ENCODE measurements at places on chromosomes 2 and 18. TPM values are rescaled to one million over a fixed set of nuclear protein-coding genes. Genes with fewer than 3 reads are reported as not detected.

DNA sequence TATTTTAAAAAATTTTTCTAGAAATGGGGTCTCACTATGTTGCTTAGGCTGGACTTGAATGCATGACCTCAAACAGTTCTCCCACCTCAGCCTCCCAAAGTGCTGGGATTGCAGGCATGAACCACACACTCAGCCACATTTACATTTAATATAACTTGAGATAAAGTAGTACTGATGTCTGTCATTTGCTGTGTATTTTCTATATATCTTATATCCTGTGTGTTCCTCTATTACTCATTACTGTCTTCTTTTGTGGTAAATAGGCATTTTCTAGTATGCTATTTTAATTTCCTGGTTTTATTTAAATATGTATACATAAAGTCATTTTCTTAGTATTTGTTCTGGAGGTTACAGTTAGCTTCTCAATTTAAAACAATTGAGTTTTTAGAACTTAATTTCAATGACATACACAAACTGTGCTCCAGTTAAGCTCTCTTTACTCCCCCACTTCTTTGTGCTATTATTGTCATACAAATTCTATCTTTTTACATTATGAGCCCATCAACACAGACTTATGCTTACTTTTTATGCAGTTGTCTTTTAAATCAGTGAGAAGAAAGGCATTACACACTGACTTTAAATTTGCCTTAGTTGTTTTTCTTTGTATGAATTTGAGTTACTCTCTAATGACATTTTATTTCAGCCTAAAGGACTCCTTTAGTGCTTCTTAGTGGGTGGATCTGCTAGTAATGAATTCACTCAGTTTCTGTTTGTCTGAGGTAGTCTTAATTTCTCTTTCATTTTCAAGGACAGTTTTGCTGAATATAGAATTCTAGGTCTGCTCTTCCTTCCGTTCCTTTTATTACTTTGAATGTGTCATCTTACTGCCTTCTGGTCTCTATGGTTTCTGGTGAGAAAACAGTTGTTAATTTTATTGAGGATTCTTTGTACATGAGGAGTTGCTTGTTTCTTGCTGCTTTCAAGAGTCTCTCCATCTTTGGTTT lies 6.2 kb upstream of the INPP4A start:
- no peak overlapping the region for H3K27ac ChIP-seq
- H3K4me3 ChIP-seq, result no peak overlapping the region
- no peak for DNase-seq
- no peaks in the 10 kb centered on the region for H3K36me3 ChIP-seq
- peaks cover 7% of the 10 kb centered on the region for H3K27me3 ChIP-seq

VAMP5 gene
- total RNA-seq, result 27.8 TPM

DNA sequence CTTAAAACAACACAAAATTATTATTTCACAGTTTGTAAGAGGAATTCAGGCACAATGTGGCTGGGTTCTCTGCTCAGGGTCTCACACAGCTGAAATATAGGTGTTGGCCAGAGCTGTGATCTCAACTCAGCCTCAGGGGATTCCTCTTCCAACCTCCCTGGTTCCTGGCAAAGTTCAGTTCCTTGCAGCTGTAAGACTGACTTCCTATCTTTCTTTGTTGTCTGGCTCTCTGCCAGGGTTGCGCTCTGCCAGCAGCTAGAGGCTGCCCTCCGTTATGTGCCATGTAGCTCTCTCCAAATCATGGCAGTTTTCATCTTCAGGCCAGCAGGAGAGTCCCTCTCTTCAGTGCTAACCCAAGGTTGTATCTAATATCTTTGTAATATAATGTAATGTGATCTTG lies 272.5 kb upstream of the KCNJ3 start:
- no peaks in the 10 kb centered on the region for H3K27me3 ChIP-seq
- no peaks in the 10 kb centered on the region for H3K4me1 ChIP-seq
- H3K4me3 ChIP-seq, result no peak overlapping the region
- H3K27ac ChIP-seq, result no peak overlapping the region
- no peaks in the 10 kb centered on the region for H3K36me3 ChIP-seq

GRCh38 chr2:50943791-50944190 lies 88.1 kb downstream of the NRXN1 start:
- no peaks in the 10 kb centered on the region for H3K4me1 ChIP-seq
- no peaks in the 10 kb centered on the region for H3K27me3 ChIP-seq
- DNase-seq, result no peak
- H3K27ac ChIP-seq, result no peak overlapping the region
- H3K36me3 ChIP-seq, result no peaks in the 10 kb centered on the region

DNA sequence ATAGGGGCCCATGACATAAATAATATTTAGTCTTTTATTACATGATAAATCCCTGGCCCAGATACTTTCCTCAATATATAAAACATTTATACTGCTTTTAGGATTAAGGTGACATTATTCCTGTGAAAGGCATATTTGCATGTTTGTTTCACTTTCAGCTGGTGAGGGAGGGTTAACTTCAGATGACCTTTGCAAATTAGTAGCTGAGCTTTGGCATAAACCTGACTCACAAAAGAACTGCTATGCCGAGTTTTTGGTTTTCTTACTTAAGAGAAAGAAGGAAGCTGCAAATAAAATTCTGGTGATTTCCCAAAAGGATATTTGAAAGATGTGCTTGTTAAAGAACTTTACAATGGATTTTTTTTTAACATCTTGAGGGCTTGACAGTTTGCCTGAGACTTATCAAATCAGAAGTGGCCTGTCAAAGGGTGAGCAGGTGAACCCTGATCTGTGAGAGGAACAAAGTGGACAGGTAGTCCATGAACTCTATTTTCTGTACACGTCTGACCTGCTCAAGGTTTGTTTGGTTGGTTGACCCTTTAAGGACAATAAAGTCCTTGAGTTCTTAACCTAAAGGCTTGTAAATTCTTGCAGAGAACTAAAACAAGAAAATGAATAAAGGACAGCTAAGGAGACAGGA lies 93.5 kb downstream of the FAM124B start:
- no peak overlapping the region for H3K27ac ChIP-seq
- peaks cover 12% of the 10 kb centered on the region for H3K27me3 ChIP-seq
- no peak overlapping the region for H3K4me3 ChIP-seq
- H3K4me1 ChIP-seq, result no peaks in the 10 kb centered on the region
- H3K36me3 ChIP-seq, result no peaks in the 10 kb centered on the region

LIMS4 gene
- total RNA-seq, result 2.5 TPM

Data from IMR-90 (cell line).